ENCODE measurements at places on chromosomes 4 and X.

- DNase-seq: no peak
Measured at GRCh38 chr4:58658701-58659100, 1548.5 kb upstream of the IGFBP7 start.

DNA sequence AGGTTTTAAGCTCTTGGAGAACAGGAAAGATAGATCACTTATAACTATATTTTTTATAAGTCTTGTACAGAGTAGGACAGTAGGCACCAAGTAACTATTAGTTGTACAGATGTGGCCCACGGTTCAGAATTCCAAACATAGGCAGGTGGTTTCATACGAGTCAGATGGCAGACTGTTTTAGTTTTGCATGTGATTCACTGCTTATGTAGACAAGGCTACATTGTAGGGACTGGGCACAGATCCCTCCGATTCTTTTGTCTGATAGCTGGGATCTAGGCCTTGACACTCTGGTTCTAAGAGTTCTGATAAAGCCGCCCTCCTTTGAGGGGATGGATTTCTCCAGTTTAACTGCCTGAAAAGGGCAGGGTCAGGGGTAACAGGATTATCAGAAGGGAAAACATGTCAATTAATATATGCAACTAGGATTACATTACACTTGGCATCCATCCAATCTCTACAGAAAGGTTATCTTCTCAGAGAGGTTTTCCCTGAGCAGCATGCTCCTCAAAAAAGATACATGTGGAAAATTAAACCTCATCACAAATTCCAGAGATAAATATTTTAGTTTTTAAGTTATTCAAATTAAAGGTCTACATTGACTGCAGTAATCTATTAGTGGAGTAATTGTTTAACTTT, 87.8 kb downstream of the SPRY1 start:
- no peak for DNase-seq

DNA sequence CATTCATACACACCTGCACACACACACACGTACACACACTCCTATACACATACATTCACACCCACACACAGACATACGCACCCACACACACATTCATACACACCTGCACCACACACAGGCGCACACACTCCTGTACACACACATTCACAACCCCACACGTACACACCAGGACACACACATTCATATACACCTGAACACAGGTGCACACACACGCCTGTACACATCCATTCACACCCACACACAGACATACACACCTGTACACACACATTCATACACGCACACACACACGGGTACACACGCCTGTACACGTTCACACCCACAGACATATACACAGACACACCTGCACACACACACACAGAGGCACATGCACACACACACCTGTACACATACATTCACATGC, 53.0 kb upstream of the PPP2R3B start:
- DNase-seq: no peak

GRCh38 chr4:6732441-6733357, 16.7 kb downstream of the BLOC1S4 start:
- no peak for DNase-seq

GRCh38 chr4:68535974-68536373, 40.1 kb downstream of the UGT2B17 start:
- DNase-seq: no peak

GRCh38 chrX:50407976-50408375, 62.6 kb downstream of the DGKK start:
- no peak for DNase-seq

- DNase-seq: no peak
Measured at GRCh38 chr4:186304866-186305505, 39.0 kb downstream of the F11 start.

DNA sequence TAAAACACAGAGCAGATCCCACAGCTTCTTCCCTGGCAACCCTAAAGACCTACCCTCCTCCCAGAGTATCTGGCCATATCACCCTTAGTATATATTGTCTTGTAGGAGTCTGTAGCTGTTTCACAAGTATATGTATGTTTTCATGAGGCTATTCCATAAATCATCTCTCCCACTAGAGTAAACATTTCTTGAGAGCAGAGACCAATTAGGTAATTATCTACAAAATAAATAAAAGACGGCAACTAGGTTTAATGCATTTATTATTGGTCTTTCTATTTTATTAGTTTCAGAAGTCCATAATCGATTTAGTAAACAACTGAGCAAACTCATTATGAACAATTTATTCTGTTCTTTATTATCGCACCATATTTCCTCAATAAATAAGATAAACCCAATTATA, 7.0 kb downstream of the ACOT9 start:
- DNase-seq: no peak

DNA sequence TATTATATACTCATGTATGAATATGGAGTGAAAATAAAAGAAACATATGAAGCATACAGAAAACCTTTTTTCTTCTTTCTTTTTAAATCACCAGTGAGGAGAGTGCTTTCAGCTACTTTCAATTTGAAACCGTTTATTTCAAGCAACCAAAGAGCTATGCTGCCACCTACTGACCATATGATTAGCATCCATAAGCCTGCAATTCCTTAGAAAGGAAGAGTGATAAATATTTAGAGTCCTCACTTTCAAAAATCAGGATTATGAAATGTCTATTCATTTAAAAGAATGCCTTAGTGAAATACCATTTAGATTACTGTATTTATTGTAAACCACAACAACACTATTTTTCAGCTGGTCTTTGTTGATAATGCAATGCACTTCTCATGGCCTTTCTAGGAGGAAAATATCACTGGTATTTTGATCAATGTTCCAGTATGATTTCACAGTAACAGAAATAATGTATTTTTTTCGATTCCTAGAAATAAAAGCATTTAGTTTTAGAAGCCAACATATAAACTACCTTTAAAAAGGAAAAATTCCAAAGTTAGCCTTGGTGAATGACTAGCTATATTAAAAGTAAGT, 667.6 kb downstream of the PCDH18 start:
- DNase-seq: no peak

DNA sequence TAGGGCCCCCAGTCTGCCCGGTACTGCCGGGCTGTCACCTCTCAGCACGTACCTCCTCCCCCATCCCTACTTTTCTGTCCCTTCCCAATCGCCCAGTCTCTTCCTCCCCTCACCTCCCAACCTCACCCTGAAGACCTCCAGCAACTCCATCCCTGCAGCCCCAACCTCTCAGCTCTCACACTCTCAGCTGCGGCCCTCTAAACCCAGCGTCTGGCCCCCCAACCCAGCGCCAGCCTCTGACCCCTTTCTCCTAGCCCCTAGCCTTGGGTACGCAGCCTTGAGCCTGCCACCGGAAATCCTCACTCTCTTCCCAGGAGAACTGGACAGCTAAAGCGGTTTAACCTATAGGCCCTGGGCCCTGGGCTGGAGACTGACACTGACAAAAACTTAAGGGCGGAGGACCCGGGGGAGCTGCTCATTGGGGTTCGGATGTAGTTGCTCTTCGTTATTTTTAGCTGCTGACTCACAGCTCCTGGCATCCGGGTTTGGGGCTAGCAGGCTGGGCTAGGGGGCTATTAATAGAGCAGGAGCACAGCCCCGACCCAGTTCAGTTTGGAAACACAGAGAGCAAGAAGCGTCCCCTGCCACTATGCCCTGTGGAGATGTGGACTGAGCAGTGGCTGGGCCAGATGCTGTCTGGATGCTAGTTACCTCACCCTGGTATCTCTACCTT, 9.6 kb upstream of the DLG3 start:
- DNase-seq: no peak

- DNase-seq: no peak
Measured at GRCh38 chrX:14027511-14028019, 2.1 kb downstream of the GEMIN8 start.

- DNase-seq: no peak
Measured at GRCh38 chr4:56099378-56099786, 150.6 kb downstream of the CEP135 start.

GRCh38 chrX:50978920-50979682, 68.6 kb downstream of the BMP15 start:
- DNase-seq: no peak

- DNase-seq: no peak
Measured at GRCh38 chr4:2862528-2862927, 18.9 kb downstream of the ADD1 start.

- no peak for DNase-seq
Measured at GRCh38 chr4:138412847-138413246, 170.7 kb upstream of the SLC7A11 start.

DNA sequence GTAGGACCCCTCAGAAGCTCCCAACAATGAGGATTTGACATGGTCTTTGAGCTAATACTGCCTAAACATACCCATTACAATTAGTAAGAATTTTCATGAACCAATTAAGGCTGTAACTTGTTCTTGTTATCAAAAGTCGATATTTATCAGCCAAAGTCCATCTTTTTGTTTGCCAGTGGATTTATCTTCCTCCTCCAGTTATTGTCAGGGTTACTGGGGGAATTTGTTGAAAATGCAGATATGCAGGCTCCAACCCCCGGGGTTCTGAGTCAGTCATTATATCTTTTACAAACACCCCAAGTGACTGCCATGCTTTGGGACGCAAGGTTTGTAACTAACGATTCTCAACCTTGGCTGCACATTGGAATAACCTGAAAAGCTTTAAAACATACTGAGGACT, 338.8 kb upstream of the PPARGC1A start:
- DNase-seq: no peak

DNA sequence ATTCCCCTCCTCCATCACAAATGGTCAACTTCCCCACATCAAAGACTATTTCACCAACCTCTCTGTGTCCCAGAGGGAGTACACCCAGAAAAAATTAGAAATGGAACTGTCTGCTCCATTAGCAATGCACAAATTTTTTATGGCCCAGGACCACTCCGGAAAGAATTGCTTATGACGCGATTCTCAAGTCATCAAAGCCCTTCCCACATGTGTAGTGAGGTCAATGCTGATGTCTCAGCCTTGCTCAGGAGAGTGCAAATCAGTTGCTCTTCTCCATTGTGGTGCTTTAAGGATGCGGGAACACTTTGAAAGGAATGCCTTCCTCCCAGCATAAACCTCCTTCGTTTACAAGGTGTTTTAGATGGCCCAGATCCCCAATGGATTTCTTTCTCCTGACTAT, 518.3 kb downstream of the PPARGC1A start:
- DNase-seq: no peak

GRCh38 chrX:39592776-39593175, 505.0 kb downstream of the BCOR start:
- no peak for DNase-seq

- no peak for DNase-seq
Measured at GRCh38 chr4:89134775-89135319, 23.5 kb downstream of the TIGD2 start.

DNA sequence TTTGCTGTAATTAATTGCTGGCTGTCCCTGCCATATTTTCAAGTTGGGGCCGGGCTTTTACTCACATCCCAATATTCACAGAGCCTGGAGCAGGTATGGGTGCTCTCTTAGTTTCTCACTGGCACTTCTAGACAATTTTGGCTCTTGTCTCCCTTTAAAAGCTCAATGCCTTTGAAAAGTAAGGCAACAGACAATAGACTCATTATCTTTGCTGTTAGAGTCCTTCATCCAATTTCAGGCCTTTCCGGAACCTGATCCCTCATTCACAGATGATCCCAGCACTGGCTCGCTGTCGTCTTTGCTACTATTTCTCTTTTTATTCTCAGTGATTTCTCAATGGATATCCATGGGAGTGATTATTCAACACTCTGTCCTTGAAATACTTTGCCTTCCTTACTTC, 6.7 kb downstream of the ARSJ start:
- DNase-seq: no peak

DNA sequence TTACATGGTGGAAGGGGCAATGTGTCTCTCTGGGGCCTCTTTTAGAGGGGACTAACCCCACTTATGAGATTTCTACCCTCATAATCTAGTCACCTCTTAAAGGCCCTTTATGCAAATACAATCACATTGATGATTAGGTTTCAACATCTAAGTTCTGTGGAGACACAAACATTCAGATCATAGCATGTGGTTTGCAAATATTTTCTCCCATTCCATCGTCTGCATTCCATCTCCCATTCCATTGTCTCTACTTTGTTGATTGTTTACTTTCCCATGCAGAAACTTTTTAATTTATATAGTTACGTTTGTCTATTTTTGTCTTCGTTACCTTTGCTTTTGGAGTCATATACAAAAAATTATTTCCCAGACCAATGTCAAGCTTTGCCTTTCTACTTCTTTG, 927.5 kb upstream of the INTU start:
- DNase-seq: no peak

DNA sequence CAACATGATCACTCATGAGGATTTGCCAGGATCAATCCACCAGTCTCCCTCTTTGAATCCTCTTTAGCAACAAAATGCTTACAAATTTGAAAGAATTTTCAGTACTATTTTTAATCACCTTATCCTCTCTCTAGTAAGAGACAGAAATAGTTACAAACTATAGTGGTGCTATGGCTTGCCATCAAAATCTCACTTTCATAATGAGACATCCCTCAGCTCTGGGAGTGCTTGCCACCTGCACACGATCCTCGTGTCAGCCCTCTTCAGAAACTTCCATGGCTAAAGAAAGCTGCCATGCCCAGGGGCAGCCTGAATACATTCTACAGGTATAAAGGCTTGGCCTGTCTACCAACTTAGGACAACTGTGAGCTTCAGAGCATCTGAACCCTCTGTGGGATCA, 5.1 kb upstream of the DHX15 start:
- no peak for DNase-seq

DNA sequence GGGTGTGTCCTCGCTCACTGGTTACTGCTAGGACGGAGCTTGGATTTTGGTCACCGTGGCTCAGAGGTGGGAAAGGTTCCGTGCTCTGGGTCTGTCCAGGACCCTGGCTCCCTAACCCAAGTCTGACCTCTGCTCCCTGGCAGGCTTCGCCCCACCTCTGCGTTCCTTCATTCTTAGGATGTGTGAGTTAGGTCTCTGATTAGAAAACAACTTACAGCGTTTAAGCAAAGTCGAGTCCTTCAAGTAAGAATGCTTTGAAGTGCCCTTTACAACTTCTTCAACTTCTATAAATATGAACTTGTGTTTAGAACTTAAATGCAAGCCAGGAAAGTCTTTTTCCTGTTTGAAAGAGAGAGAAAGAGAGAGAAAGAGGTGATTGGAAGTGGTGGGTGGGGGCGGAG, 891 bp downstream of the TLR2 start:
- no peak for DNase-seq

GRCh38 chr4:76950052-76950955, 752 bp downstream of the SEPTIN11 start:
- no peak for DNase-seq

- no peak for DNase-seq
Measured at GRCh38 chrX:19727887-19728648, 159.3 kb downstream of the SH3KBP1 start.

DNA sequence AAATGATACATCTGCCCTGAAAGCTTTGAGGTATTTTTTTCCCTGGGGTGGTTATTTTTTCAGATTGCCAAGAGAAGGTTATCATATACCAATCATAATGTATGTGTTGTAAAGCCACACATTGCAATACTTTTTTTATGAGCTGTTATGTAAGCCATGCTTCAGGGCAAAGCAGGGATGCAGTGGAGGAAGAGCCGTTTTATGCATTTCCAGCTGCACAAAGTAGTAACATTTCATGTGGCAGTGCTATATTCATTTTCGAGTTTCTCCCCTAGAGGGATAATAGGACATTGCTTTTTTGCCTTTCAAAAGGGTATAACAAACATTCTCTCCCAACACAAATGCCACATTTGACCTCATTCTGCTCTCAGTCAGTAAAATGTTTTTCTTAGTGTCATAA, 68.5 kb downstream of the GALNT7 start:
- no peak for DNase-seq

GRCh38 chrX:103464072-103464773, 55.1 kb downstream of the RAB40A start:
- no peak for DNase-seq

- no peak for DNase-seq
Measured at GRCh38 chr4:183721207-183722081, 62.4 kb downstream of the TRAPPC11 start.

All from NCI-H187 (cell line).